CD4-positive, alpha-beta T cell treated with Interleukin-17A for 1 hour (primary cell): ENCODE measurements at places on chromosomes 2 and 18.

GRCh38 chr2:129777762-129778583 lies 201.5 kb upstream of the RAB6C start:
- DNase-seq = no peak

- DNase-seq = no peak
These were observed 202.4 kb downstream of the FHOD3 start for GRCh38 chr18:36499938-36500337.

GRCh38 chr2:223075301-223076270 lies 23.6 kb downstream of the KCNE4 start:
- DNase-seq = no peak

DNA sequence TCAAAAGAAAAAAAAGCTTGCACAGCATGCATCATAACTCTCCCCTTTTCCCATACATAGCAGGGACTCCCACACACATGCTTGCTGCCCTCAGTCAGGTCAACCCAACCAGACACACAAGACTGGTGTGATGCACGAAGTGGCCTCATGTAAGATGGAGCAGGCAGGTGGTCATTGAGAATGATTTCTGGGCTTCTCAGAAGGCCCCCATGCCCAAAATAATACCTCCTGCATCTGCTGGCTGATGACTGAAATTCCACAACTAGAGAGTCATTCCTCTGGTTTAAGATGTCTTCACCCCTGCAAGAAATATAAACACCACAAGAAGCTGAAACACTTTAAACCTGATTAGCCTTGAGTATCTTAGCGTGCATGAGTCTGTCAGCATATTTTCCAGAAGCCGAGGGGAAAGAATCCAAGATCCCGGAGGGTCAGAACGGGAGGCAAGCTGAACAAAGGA lies 131.1 kb downstream of the AFF3 start:
- no peak for DNase-seq

- DNase-seq = no peak
These were observed 102.6 kb downstream of the DGKD start for GRCh38 chr2:233456934-233457333.

- DNase-seq = no peak
These were observed 1076.2 kb downstream of the TDRD15 start for GRCh38 chr2:22199994-22200393.

DNA sequence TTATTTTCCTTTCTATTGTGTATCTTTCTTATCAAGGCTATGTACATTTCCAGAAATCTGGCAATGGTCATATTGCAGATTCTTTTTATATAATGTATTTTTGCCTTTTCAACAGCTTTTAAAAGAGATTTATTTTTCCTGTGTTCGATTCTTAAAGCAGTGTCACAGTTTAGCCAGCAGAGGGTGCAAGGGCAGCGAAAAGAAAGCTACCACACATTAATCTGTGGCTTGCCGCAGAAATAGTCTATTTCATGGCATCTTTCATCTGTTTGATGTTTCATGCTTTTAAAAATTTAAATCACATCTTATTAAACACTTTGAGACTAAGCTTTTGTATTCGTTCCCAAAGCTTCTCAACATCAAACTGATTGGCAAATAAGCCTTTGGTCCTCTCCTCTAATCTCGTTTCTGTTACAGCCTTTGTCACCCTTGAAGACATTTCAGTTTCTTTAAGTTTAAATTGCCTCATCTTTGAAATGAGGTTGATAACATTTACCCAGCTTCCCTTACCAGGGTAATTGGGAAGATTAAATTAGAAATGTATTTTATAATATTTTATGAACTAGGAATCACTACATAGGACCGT lies 73.3 kb downstream of the PIK3C3 start:
- DNase-seq = peak; percentile 58

GRCh38 chr2:203498161-203498560 lies 36.9 kb downstream of the RAPH1 start:
- DNase-seq = no peak

- no peak for DNase-seq
These were observed 5.3 kb upstream of the FLACC1 start for GRCh38 chr2:201362396-201362795.

DNA sequence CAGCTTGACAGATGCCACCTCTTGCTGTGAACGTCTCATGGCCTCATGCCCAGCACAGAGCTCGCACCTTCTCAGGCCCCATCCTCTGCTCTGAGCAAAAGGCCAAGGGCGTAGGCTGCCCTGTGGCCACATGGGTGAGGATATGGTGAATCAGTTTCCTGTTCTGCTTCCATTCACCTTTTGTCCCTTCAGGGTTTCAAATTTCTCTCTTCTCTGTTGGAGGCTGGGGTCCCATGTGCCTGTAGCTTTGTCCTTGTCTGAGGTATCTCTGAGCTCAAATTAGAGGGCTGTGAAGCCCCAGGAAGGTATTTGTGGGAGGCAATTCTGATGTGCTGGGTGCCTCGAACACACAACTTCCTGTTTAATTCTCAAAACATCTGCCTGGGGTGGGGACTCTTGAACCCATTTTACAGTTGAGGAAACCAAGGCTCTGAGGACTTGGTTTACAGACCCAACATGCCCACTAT lies 29.0 kb downstream of the ZAP70 start:
- DNase-seq = peak; percentile 46

DNA sequence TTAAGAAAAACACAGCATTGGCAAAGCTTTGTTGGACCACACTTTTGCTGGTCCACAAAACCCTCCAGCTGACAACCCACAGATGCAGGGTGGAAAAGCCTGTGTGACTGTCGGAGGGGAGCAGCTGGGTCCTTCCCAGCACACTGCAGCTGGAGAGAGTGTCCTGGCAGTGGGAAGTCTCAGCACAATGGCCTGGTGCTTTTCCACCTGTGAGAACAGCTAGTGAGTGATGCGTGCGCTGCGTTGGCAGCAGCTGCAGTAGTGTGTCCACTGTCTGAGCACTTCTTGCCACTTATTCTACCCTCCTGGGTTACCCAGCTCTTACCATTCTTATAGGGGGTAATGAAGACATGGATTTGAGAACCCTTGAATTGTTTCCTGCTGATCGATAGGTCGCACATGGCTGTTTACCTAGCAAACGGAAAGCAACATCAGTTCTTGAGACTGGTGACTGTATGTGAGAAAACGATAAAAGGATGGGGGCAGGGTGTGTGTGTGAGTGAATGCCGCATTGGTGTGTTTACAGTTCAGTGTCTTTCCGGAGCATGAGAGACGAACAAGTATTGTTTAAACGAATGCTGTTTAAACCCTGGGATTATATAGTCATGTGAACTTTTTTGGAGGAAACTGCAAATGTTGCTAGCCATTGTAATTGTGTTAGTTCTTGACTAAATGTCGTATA lies 69.7 kb downstream of the LYPD6 start:
- DNase-seq = no peak

DNA sequence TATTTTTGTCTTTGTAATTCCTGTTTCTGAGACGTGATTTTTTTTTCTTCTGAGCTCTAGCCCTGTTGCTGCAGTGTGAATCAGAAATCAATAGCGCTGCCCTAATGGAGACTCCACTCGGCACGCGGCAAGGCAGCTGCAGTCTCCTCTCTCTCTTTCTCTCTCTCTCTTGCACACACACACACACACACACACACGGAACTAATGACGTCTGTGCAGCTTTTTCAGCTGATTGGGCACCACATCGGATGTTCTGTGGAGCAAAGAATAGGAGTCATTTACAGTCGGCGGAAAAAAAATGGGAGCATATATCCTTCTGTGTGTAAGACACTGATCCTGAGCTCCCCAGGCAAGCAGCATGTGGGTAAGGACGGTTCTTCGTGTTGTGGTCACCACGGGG lies 2.0 kb upstream of the MYT1L start:
- DNase-seq = no peak

DNA sequence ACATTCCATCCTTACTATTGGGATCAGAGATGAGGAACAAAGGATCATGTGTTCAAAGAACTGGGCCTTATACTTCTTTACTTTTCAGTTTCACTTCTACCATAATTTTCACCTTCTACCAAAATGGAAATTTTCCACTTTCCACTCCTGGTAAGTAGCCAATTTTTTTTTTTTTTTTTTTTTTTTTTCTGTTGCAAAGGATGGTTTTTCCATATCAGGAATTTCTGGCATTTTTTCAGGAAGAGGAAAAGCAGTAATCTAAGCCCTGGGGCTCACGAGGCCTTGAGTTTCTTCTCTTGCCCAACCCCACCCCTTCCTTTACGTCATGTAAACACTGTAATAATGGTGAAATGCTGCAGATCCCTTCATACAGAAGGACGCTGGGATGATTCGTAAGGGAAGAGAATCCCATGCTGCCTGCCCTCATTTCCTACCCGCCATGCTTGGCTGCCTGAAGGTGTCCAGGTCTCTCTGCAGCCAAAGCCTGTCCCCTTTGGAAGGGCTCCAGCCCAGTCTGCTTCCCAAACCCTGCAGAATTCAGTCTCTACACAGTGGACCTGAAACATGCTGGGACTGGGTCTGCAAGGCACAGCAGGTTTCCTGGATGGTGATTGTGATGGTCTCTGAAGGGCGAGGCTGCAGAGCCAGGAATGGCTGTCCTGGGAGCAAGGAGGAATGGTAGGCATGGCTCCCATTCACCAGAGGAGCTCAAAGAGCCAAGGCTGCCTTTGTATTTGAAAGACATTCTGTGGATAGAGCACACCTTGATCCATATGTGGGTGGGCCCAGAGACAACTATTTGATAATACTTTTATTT lies 57.0 kb downstream of the EFR3B start:
- DNase-seq = no peak

GRCh38 chr2:2134037-2134436 lies 197.0 kb downstream of the MYT1L start:
- no peak for DNase-seq

- no peak for DNase-seq
These were observed 619 bp upstream of the MSH6 start for GRCh38 chr2:47782381-47782670.

DNA sequence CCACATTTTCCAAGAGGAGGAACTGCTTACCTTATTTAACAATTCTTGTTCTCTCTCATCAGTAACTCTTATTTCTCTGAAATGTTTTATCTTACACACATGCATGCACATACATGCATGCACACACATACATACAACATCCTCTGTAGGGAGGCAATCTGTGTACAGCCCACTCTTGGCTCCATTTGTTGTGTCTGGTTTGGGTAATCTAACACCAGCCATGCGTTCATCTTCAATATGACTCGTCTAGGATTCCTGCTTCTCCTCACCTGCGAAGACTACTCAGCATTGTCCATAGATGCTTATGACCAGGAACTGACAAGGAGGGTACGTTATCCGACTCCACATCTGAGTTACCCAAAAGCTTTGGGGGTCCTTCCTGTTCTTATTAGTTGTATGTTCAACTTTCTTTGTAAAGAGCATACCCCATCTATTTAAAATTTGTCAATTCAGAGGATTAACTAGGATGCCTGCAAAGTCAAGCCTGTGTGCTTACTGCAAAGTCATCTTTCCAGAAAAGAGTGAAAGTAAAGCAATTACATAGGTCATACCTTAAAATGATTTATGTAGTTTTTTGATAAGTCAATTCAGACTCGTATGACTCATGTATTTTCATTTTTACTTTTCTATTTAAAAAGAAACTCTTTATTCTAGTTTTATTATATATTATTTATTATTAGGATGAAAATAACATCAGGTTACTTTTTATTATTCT lies 18.2 kb downstream of the LYPD6B start:
- no peak for DNase-seq

GRCh38 chr18:51908598-51908944 lies 431.4 kb upstream of the DCC start:
- DNase-seq = no peak

GRCh38 chr18:12589448-12589847 lies 68.5 kb downstream of the SPIRE1 start:
- no peak for DNase-seq

- no peak for DNase-seq
These were observed 17.7 kb downstream of the RPIA start for GRCh38 chr2:88709181-88709631.

GRCh38 chr18:36680042-36680441 lies 148.8 kb downstream of the TPGS2 start:
- DNase-seq = no peak

DNA sequence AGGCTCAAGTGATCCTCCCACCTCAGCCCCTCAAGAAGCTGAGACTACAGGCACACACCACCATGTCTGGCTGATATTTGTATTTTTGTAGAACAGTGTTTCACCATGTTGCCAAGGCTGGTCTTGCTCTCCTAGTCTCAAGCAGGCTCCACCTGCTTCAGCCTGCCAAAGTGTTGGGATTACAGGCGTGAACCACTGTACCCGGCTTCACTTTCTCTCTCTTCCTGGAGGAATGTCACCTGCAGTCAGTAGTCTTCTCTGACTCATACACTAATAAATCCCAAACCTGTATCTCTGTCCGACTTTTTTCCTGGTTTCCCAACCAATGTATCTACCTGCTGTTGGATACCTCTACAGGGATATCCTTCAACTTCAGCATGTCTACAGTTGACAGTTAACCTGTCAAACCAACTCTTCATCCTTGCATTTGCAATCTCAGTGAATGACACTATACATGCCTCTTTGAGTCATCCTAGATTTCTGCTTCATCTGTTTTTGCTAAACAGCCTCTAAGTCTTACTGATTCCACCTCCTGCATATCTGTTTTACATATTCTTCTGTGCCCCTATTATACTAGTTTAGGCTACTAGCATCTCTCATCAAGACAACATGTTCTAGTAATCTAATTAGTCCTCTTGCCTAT lies 54.5 kb downstream of the RBBP8 start:
- DNase-seq = no peak

DNA sequence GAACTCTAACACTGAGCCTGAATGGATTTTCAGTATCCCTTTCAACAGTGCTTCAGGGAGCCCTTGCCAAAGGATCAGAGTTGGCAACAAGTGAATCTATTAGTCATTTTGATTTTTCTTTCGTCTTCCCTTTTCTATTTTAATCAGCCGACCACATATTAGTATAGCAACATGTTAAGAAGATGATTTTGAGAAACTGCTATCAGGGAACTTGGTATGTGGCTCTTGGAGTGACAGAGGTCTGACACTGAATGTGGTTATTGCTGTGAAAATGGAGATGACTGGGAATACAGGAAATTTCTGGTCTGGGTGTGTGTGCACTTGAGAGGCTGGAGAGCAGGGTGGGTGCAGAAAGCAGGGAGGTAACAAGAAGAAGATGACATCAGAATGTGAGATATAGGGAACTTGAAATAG lies 28.7 kb upstream of the IL1RL1 start:
- DNase-seq = no peak

- DNase-seq = no peak
These were observed 193.2 kb downstream of the NDUFA10 start for GRCh38 chr2:239831861-239832489.

DNA sequence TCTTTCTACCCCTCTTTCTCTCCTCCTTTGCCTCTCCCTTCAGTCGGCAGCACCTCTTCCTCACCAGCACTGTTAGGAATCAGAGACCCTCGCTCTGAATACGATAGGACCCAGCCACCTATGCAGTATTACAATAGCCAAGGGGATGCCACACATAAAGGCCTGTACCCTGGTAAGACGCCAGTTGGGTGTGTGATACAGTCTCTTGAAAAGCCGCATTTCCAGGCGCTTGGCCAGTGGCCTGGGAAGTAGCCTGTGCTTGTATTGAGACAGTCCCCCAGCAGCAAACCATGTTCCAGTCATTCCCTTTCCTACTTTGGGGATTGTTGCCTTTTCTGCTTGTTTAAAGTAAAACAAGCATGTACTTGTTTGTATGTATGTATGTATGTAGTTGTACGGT lies 118.4 kb upstream of the DAPL1 start:
- no peak for DNase-seq

- no peak for DNase-seq
These were observed 123.4 kb downstream of the GULP1 start for GRCh38 chr2:188414869-188415753.

GRCh38 chr2:135095591-135095990 lies 43.5 kb downstream of the RAB3GAP1 start:
- no peak for DNase-seq
